ENCODE measurements at places on chromosomes 7 and 10. TPM values are rescaled to one million over a fixed set of nuclear protein-coding genes. Genes with fewer than 3 reads are reported as not detected.

Gene SAMD9
- 6.9 TPM for total RNA-seq

Gene DNAJC12
- total RNA-seq: 79.5 TPM

Gene INA
- 31.4 TPM for total RNA-seq

Gene PLAU
- total RNA-seq: 124 TPM

Gene IDI2
- not detected for total RNA-seq

Gene TAS2R4
- 0.15 TPM for total RNA-seq

Gene STOX1
- total RNA-seq: 0.87 TPM
